Calu3 (cell line): ENCODE measurements at places on chromosomes 13 and 19.

DNA sequence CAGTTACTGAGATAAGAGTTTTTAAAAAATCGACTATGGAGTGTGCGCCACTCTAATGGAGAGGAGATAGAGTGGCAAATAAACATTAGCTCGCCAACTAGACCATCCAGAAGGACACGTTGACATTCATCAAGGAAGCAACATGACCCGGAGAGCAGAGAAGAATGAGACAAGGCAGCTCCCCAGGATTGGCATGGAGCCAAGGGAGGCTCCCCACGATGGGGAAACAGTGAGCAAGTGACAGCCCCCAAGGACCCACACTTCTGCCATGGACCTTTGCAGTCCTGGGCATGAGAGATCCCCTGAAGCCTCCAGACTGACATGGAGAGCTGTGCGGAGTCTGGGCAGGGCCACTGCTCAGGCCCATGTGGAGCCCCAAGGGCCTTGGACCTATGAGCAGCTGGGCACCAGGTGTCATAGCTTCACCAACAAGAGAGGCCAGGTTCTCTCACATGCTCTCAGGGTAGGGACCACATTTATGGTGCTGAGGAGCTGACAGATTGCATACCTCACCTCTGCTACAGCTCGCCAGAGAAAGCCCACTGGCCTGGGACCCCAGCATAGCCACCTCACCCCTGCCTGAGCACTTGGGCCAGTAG lies 6.7 kb downstream of the SIGLEC6 start:
- no peak for DNase-seq

DNA sequence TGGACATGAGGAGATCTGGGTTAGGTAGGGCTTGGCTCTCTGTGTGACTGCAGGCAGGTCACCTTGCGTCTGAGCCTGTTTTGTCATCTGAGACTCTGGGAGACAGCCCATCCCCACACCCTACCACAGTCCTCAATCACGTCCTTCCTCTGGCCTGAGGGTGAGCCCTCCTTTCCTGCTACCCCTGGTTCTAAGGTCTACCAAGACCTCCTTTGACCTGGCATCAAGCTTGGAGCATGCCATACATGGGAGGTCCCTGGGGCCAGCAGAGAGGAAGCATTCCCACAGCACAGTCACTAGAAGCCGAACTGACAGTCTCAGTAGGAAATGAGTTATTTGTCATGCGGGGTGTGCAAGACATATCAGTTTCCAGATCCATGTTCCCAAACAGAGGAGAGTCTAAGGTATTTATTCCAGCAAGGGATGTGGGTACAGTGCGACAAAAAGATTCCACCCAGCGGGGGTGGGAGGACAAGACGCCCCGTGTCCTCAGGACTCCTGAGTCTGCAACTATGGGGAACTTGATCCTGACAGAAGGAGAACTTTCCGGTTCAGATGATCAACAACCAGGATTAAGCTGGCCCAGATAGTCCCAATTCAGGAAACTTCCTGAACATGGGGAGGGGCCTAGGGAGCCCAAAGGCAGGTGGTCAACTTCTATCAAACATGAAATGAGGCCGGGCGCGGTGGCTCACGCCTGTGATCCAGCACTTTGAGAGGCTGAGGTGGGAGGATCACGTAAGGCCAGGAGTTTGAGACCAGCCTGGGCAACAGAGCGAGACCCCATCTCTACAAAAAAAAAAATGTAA lies 9.5 kb downstream of the ARRDC2 start:
- DNase-seq, result no peak

- DNase-seq, result no peak
Observed at GRCh38 chr13:32041429-32041828, 9.9 kb downstream of the FRY start.

GRCh38 chr13:31772231-31772630 lies 32.9 kb downstream of the RXFP2 start:
- no peak for DNase-seq

DNA sequence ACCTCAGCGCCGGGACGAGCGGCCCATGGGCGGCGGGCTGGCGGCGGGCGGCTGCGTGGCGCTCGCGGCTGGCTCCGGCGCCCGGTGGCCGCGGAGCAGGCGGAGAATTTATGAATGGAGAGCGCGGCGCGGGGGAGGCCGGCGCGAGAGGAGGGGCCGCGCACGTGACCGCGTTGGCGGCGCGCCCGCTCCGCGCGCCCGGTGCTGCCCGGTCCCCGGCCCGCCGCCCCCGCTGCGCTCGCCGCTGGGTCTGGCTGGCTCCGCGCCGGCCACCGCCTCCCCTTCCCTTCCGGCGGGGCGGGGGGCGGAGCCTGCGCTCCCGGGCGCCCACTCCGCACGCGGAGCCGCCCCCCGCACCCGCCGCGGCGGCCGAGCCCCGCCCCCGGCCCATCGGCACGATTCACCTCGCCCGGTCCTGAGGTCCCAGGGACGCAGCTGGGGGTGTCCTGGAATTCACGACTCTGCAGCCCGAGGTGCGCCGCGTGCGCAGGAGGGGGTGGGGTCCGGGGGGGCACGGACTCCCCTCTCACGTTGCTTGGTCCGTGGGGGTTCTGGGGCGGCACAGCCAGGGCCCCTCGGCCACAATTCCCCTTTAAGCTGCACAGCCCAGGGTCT lies at the start of gene CBARP:
Gene CBARP, minus strand, starts transcription at position 252 of the 615 bp plus-strand sequence. CDS start 1,905 bp downstream, outside the sequence.
- DNase-seq, result no peak

- DNase-seq, result no peak
Observed at GRCh38 chr19:46471116-46471733, at the start of gene PNMA8A. Gene PNMA8A, minus strand, starts transcription at chr19:46471563. Its CDS starts 528 bp downstream, at chr19:46471035.

- no peak for DNase-seq
Observed at GRCh38 chr19:56983171-56983570, 136.6 kb upstream of the USP29 start.

DNA sequence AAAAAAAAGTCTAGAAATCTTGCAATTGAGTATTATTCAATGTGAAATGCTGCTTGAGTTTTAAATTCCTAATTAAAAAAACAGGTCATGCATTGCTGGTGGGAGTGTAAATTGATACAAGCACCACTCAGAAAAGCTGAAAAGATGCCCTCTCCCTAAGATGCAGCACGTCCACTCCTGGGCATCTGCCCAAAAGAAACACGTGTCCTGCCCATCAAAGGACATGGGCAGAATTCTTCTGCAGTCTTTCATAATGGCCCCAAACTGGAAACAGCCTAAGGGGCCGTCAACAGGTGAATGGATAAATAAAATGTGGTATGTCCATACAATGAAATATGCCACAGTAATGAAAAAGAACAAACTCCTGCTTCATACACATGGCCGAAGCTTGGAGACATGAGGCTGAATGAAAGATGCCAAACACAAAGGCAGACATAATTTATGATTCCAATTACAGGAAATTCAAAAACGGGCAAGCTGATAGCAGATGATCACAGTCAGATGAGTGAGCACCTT lies 7.8 kb downstream of the POU2F2 start:
- DNase-seq, result no peak

- no peak for DNase-seq
Observed at GRCh38 chr13:50720861-50721671, 122.4 kb downstream of the DLEU7 start.

DNA sequence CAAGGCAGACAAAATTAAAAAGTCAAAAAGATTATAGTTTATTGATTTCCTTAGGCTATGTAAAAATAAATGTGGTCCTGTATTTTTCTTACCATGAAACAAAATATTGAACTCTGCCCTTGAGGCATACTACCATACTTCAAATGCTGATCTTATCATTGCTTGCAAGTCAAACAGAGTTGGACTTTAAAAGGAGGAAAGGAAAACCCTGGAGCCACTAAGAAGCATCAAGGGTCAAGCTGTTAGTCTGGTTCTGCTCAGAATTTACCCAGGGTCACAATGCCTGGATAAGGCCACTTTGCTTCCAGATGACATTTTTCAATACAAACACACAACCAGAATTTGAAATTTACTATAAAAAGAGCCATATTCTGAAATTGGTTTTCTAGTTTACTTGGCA lies 2.2 kb upstream of the FREM2 start:
- no peak for DNase-seq

DNA sequence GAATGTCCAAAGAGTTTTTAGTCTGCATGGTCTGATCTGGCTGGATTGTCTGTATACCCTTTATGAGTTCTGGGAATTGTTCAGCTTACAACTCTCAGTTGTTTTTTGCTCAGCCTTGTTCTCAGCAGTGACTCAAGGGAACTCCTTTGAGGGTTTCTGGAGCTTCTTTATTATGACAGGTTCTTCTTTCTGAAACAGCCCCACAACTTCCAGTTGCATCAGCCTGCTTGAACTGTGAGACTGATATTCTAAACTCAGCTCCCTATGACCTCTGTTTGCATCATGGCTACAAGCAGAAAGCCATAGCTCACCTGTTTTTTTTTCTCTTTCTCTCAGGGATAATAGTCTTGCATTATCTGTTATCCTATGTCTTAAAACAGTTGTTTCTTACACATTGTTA lies 85.0 kb downstream of the TDRD3 start:
- no peak for DNase-seq

- DNase-seq, result no peak
Observed at GRCh38 chr19:40357640-40358039, 9.1 kb downstream of the PLD3 start.

DNA sequence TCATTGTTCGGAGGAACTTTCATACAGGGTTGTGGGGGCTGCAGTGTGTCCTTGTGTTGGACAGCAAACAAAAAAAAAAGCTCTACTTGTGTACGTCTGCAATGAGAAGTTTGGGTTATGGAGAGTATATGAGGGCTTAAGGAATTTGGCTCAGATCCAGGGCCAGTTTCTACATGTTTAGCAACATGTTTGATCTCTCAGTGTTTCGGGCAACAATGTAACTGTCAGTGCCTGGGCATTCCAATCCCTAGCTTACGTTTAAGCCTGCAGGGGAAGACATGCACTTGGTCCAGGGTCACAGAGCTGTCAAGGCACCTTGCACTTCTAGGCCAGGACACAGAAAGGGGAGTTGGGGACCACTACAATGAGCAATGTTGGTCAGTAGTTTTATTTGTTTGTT lies 13.9 kb downstream of the ZNF543 start:
- DNase-seq, result no peak

DNA sequence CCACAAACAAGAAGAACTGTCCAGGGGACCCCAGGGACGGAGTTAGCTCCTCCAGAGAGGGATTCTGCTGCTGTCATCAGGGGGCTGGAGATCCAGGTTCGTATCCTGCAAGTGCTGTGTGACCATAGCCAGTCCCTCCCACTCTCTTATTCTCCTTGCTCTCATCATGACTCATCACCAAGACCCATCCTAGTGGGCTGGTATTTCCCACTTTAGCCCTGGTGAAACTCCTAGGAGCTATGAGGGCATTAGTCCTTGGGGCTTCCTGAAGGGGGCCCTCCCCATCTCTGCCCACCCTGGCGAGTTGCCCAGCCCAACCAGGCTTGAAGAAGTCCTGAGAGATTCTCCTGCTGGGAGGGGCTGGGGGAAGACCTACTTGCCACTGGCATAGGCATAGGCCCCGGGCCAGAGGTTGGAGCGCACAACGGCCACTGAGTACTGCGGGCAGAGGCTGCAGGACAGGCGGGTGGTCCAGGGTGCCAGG lies 7.5 kb upstream of the DMWD start:
- no peak for DNase-seq

DNA sequence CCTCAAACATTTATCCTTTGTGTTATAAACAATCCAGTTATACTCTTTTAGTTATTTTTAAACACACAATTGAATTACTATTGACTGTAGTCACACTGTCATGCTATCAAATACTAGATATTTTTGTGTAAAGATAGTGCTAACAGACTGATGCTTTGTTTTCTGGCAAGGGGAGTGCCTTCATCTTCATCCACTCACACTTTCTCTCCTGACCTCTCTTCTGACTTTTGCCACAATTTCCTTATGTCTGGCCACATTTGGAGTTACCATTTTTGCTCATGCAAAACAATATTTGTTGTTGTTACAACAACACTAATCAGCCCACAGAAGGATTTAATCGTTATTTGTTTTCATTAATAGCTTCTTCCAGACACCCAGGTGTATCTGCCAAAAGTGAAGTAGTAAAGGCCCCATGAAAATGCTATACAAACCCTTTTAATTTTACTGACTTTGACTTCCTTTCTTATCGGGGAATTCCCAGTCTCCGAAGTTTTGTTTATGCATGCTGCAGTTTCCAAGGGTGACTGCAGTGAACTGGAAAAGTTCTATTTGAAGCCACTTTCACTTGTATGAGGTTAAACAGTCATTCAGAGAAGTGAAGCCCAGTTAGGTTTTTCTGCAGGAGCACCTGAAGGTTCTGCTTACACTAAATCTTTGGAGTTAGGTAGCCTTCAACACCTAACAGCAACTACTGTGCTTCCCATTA lies 66.1 kb upstream of the FRY start:
- no peak for DNase-seq

DNA sequence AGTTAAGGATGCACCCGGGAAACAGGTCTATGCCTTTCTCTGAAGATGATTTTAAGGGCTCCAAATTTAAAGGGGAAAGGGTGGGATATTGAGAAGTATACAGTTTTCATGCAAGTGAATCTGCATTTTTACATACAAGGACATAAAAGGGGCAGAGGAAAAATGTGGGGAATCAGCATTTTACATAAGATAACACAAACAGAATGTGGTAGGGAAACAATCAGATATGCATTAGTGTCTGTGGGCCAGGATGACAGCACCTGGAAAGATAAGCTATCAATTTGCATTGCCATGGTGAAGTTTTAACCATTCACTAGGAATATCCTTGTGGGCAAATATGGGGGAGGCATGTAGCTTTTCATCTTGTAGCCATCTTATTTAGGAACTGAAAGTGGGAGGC lies 24.1 kb downstream of the IGFL3 start:
- DNase-seq, result no peak

DNA sequence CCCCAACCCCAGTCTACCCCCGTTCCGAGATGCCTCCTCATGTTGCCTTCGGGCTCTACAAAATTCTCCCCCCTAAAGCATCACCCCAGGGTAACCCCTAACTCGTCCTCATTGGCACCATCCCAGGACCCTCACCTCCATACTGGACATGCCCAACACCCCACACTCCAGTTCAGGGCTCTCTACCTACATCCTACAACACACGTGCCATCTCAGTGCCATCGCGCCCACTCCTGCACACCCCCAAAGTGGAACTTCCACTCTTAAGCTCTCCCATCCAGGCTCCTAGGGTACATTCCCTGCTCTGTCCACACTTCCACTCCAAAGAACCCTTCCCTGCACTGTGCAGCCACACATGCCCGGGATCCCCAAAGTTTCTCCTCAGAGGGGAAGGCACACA lies 827 bp upstream of the FKRP start:
- DNase-seq, result no peak

DNA sequence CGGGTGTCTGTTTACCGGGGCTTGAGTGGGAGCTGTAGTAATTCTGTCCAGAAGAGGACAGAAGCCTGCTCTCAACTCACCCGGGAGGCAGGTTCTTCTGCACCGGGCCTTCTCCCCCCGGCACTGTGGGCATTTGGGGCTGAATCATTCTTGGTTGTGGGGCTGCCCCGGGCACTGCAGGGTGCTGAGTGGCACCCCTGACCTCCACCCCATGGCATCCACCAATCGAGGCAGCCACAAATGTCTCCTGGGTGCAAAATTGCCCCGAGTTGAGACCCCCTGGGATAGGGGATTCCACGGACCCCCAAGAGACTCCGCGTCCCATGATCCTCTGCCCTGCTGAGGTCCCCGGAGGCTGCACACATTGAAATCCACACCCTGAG lies 68.8 kb downstream of the GNG7 start:
- DNase-seq, result no peak

- DNase-seq, result no peak
Observed at GRCh38 chr13:93951951-93952350, 527.5 kb downstream of the DCT start.
